ENCODE measurements at places on chromosomes 5 and 9. TPM values are rescaled to one million over a fixed set of nuclear protein-coding genes. Genes with fewer than 3 reads are reported as not detected.

C9 gene
- not detected for total RNA-seq

SAXO1 gene
- total RNA-seq: not detected

DNA sequence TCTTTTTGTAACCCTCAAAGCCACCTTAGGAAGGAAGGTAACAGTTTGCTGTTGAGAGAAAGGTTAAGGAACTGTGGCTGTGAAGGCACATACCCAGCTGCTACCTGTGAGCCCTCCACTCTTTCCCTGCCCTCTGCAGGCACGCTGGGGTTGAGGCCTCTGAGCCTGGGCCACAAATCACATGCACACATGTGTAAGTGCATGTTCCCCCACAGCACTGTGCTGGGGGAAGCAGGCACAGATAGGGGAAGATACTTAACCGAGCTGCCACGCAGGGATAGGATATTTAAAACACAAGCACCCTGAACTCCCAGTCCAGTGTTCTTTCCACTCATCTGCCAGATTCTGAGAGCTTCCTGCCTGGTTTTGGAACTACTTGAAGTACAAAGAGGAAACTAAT, 18.1 kb downstream of the LARP1 start:
- peaks cover 21% of the 10 kb centered on the region for H3K4me1 ChIP-seq
- peak overlapping the region; percentile 25 for H3K27ac ChIP-seq
- H3K27me3 ChIP-seq: no peaks in the 10 kb centered on the region
- H3K36me3 ChIP-seq: peaks cover 8% of the 10 kb centered on the region

- H3K4me1 ChIP-seq: peaks cover 41% of the 10 kb centered on the region
- no peaks in the 10 kb centered on the region for H3K27me3 ChIP-seq
- no peak overlapping the region for H3K27ac ChIP-seq
- H3K36me3 ChIP-seq: peaks cover 36% of the 10 kb centered on the region
- DNase-seq: no peak
- no peak overlapping the region for H3K4me3 ChIP-seq
Measured at GRCh38 chr9:14690948-14691730, 2.1 kb downstream of the ZDHHC21 start.

Measured in activated T-helper 2 cell treated with anti-CD3 and anti-CD28 coated beads, Interferon-gamma antibody, Interleukin-2, Interleukin-4, amounts not matched to agents 10 μg/mL and 5 μg/mL and 100 μg/mL, durations not matched to agents 14 hours and 24 hours and 36 hours (primary cell).